ENCODE measurements at places on chromosomes 4 and X.

- DNase-seq: no peak
Observed at GRCh38 chr4:165514739-165515138, 135.9 kb downstream of the CPE start.

GRCh38 chr4:75172551-75172950, 239.6 kb downstream of the PARM1 start:
- DNase-seq: no peak

DNA sequence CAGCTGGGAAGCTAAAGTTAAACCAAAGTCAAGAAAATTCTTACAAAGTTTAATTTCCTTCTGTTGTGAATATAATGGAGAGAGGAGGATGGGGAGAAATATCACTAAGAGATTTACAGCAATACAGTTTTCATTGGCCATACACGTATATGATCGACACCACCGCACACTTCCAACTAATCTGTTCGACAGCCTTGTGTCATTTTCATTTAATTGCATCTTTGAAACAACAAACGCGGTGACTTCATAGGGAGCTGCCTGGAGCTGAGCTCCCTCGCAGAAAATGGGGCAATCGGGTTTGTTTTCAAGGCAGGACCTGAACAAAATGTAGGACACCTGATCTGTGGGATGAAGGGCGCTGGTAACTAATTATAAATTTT, 1.3 kb downstream of the PTPN13 start:
- DNase-seq: no peak

- no peak for DNase-seq
Observed at GRCh38 chrX:3136161-3136961, 95.1 kb downstream of the ARSF start.

- peak; percentile 1 for DNase-seq
Observed at GRCh38 chrX:136147315-136147901, at the start of gene FHL1. TSS of gene FHL1 (plus strand) at chrX:136147533.

- no peak for DNase-seq
Observed at GRCh38 chr4:113221990-113222389, 172.5 kb downstream of the ANK2 start.

- DNase-seq: no peak
Observed at GRCh38 chr4:21765810-21766407, 182.7 kb downstream of the KCNIP4 start.

GRCh38 chr4:25449688-25450087, 72.6 kb downstream of the ANAPC4 start:
- DNase-seq: no peak

- DNase-seq: no peak
Observed at GRCh38 chr4:15755321-15756155, 22.6 kb upstream of the CD38 start.

GRCh38 chrX:132382068-132382467, 106.8 kb downstream of the MBNL3 start:
- no peak for DNase-seq

DNA sequence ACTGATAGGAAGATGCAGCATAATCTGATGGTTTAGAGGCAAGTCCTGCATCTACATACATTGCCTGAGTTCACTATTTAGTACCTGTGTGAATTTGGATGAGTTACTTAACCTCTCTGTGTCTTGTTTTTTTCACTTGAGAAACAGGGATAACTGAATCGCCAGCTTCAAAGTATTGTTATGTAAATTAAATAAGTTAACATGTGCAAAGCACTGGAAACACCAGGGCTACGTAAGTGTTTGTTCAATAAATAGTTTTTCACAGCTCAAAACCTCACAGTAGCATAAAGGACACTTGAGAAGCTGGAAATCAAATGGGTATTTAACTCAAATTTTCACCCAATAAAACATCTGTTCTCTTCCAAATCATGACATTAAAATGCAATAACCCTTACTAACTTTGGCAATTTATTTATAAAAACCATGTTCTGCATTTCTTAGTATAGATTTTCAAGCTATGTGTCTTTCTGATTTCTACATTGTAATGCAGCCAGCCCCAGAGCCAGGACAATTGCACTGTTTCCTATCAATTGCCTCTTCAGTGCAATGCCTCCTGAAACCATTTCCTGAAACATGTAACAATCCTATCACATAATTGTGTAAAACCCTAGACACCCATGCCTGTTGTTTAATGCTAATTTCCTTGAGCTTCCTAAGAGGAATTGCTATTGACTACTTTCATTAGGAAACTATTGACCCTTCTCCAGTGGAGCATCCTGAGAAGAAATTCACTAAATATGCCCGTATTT, 177.1 kb downstream of the UNC5C start:
- no peak for DNase-seq

GRCh38 chr4:101064541-101065180, 282.7 kb downstream of the PPP3CA start:
- DNase-seq: peak; percentile 13

DNA sequence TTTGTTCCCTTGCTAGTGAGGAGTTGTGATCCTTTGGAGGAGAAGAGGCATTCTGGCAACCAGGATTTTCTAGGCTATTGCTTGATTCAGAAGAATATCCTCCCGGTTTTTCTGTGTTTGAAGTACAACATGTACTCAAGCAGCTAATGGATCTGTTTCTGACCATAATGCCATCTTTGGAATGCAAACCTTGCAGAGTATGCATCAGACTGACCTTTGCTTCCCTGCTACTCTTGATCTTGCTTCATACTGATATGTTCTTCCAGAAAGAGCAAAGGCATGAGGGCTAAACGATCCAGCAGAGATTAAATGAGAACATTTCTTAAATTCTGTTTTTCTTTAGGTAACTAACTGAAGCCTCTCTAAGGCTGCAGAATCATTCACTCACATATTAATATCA, 265.4 kb upstream of the SLC7A11 start:
- DNase-seq: no peak

DNA sequence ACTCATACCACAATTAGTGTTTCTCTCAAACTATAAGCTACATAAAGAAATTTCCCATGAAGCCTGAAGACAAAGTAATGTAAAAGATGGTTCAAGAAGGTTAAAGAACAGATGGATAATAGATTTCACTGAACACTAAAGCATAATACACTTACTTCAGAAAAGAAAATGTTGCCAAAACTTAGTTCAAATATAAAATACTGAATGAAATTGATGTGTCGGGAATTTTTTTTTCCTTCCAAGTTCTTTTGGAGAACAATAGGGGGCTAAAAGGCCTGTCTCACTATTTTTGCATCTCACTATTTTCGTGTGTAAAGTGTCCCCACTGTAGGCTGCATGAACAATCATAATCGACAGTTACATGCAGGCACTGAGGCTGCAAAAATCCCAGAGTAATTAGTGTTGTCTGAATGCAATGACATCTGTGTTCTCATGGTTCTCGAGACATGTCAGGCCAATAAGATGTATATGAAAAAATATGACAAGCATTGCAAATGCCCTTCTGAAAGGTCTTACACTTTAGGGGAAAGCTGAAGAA, 11.9 kb upstream of the MAB21L2 start:
- DNase-seq: no peak

DNA sequence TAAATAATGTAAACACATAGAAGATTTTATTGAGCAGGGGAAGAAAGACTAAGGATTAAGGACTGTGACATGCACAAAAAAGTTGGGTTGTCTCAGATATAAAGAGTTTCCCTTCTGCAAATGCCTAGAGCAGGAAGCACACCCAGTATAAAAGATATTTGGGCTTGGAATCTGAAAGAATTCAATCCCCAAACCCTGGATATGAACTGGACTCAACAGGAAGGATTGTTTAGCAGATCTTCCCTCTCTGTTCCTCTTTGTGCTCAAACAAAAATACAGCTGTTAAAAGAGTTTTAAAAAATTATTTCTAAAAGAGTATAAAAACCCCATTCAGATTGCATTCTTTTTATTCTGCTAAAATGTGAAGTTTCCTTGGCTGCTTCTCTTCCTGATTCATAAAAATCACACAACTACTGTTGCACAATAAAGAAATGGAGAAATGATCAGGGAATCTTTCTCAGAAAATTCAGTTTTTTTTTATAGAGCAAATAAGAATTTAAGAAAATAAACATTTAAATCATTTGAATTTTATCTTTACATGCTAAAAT, 71.4 kb downstream of the PDLIM5 start:
- no peak for DNase-seq

GRCh38 chrX:102959471-102959870, 22.4 kb downstream of the RAB40AL start:
- DNase-seq: no peak

GRCh38 chrX:68708503-68709290, 61.2 kb downstream of the STARD8 start:
- no peak for DNase-seq

GRCh38 chrX:150229481-150229880, 133.6 kb upstream of the MAMLD1 start:
- no peak for DNase-seq

DNA sequence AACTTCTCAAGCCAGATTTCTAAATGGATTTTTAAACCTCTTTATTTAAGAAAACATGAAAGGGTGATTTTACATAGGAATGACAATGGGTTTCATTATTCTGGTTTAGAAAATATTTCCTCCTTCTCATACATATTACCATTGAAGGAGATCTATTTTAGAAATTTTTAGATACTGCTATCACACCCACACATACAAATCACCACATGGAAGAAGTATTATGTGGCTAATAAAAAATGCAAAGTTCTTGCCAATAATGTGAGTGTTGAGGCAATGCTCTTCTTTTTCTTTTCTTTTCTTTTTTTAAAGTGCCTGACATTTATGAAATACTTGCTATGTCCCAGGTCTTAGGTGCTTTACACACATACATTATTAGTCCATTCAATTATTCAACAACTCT, 6.8 kb downstream of the STAP1 start:
- DNase-seq: no peak

DNA sequence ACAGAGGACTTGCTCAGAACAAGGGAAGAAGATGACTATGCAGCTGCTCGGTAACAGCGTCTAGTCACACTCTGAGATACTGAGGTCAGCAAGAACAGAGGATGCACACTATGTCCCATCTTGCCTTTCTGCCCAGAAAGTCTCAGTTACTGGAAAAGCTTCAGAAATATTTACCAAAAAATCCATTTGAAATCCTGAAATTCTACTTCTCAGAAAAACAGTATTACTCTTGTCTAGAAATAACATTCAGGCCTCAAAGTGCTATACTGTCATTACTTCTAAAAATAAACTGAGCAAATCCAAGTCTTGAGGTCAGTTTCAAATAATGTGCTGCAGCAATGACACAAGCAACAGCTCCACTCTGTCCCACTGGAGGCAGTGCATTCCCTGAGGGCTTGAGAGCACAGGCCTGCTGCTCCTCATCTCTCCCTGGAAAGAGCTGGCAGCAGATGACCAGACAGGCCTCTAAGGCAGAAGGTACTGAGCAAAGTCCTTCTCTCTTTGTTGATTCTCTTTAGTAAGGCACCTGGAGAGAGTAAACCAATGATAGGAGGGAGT, 76.9 kb downstream of the CAMK2D start:
- no peak for DNase-seq

- no peak for DNase-seq
Observed at GRCh38 chr4:186772936-186773487, 49.4 kb upstream of the FAT1 start.

GRCh38 chrX:133402042-133402453, 13.2 kb downstream of the GPC4 start:
- no peak for DNase-seq

DNA sequence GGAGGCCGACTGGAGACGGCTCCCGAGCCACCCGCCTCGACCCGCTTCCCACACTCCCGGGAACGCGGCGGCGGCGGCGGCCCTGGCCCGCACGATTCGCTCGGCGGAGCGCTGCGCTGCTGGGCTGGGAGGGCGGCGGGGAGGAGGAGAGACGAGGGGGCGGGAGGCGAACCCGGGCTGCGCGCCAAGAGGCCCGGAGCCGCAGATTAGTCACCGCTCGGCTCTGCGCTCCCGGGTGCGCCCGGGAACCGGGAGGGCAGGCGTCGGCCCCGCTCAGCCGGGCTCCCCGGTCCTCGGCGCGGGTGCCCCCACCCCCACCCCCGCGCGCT, 11.2 kb upstream of the BCOR start:
- no peak for DNase-seq

GRCh38 chr4:112473985-112474384, 42.0 kb downstream of the NEUROG2 start:
- DNase-seq: no peak

DNA sequence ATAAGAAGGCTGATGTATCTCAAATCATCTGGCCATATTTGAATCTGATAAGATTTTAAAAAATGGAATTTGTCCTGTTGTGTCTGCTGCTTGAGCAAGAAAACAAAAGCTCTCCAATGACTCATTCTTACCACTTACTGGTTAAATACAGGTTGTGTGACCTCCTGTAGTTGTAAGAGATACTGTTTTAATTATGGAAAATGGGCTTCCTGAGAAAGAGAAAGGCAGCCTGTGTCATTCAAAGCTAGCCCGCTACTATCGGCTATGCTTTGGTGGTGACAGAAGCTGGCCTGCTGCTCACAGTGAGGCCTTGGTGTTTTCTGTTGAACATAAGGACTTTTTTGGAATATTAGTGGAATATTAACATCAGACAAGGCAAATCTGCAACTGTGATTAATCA, 1722.1 kb upstream of the PCDH10 start:
- no peak for DNase-seq

DNA sequence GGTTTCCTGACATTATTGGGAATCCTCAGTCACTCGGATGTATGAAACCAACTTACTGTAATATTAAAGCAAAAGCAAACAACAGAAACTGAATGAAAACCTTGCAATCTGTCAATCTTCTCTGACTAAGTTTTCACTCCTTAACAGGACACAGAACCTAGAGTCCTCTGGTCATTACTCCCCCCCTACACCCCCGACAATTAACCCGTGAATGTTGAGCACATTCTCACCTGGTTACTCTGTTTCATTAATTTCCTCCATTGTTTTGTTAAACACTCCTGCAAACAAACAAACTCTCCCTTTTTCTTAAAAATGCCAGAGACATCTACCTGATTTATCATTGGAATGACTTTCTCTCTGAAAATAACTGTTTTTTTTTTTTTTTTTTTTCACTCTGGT, 469.0 kb upstream of the PRKX start:
- DNase-seq: no peak

GRCh38 chr4:177596035-177596434, 153.8 kb upstream of the AGA start:
- DNase-seq: no peak

GRCh38 chr4:149896432-149896831, 80.8 kb upstream of the IQCM start:
- no peak for DNase-seq

GRCh38 chr4:78975865-78976264, 36.6 kb upstream of the PAQR3 start:
- no peak for DNase-seq

Measured in cerebellar nuclear complex (tissue), 1 donor.